Endodermal cell (in vitro differentiated cells): ENCODE measurements at places on chromosomes 7 and 10. TPM values are rescaled to one million over a fixed set of nuclear protein-coding genes. Genes with fewer than 3 reads are reported as not detected.

GRCh38 chr7:2405601-2406345, 2.4 kb downstream of the CHST12 start:
- DNase-seq, result no peak
- H3K36me3 ChIP-seq, result no peaks in the 10 kb centered on the region
- H3K27ac ChIP-seq, result no peak overlapping the region
- peaks cover 2% of the 10 kb centered on the region for H3K4me1 ChIP-seq

ARL3 gene
- total RNA-seq, result 20.6 to 27.2 TPM (median 25.6 TPM) in 3 replicates

- DNase-seq, result peak; percentile 92
- peaks cover 13% of the 10 kb centered on the region for H3K36me3 ChIP-seq
- peak overlapping the region; percentile 73 for H3K27ac ChIP-seq
- peaks cover 9% of the 10 kb centered on the region for H3K4me1 ChIP-seq
These were observed 557 bp downstream of the TMEM120A start for GRCh38 chr7:75993689-75994387.

- H3K36me3 ChIP-seq, result no peaks in the 10 kb centered on the region
- DNase-seq, result no peak
- H3K27me3 ChIP-seq, result no peaks in the 10 kb centered on the region
- no peak overlapping the region for H3K4me3 ChIP-seq
These were observed 84.5 kb downstream of the PIP4K2A start for GRCh38 chr10:22629852-22630233.

ZNF786 gene
- total RNA-seq, result 4.2 to 12.6 TPM (median 12.0 TPM) in 3 replicates

DNA sequence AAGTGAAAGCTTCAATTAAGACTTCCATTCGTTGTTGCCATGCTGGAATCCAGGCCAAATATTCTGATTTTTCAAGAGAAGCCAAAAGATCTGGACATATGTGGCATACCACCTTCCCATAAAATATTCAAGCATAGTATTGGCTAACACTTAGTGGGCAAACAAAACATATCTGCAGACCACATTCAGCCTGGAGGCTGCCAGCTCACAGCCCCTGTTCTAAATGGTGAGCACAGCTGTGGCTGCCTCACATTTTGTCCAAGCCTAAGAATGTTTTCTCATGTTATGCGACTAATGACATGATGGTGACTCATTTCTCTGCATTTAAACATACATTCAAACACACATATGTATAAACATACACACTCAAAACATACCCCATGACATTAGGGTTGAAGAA, 10.6 kb upstream of the CALU start:
- no peak overlapping the region for H3K27ac ChIP-seq
- H3K4me3 ChIP-seq, result no peak overlapping the region
- DNase-seq, result no peak
- no peaks in the 10 kb centered on the region for H3K36me3 ChIP-seq
- H3K4me1 ChIP-seq, result no peaks in the 10 kb centered on the region

KCNIP2 gene
- total RNA-seq, result 3.0 to 5.2 TPM (median 3.0 TPM) in 3 replicates

VSTM2A gene
- 0.12 TPM in 1 of 3 replicates, not detected in the others for total RNA-seq

- no peaks in the 10 kb centered on the region for H3K36me3 ChIP-seq
- no peak overlapping the region for H3K4me3 ChIP-seq
- no peak overlapping the region for H3K27ac ChIP-seq
- H3K27me3 ChIP-seq, result no peaks in the 10 kb centered on the region
These were observed 185.8 kb downstream of the CACNB2 start for GRCh38 chr10:18325889-18326531.

- H3K4me1 ChIP-seq, result no peaks in the 10 kb centered on the region
- no peaks in the 10 kb centered on the region for H3K27me3 ChIP-seq
- DNase-seq, result no peak
These were observed at the start of gene MYOZ1 for GRCh38 chr10:73641328-73642060. Gene MYOZ1 (minus strand): TSS chr10:73641474. CDS start chr10:73640017, 1,457 bp downstream.

DNA sequence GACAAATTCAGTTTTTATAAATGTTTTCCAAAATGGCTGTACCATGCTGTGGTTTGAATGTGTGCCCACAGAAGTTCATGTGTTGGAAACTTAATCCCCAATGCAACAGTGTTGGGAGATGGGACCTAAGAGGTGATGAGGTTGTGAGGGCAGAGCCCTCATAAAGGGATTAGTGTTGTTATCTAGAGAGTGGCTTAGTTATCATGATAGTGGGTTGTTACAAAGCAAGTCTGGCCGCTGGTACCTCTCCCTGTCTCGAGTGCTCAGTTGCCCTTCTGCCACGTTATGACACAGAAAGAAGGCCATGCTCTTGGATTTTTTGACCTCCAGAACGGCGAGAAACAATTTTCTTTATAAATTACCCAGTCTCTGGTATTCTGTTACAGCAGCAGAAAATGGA, 119.0 kb downstream of the BTAF1 start:
- H3K36me3 ChIP-seq, result no peaks in the 10 kb centered on the region
- H3K27me3 ChIP-seq, result no peaks in the 10 kb centered on the region
- no peak overlapping the region for H3K4me3 ChIP-seq
- no peak overlapping the region for H3K27ac ChIP-seq

- H3K27me3 ChIP-seq, result peaks cover 24% of the 10 kb centered on the region
- H3K4me1 ChIP-seq, result peaks cover 30% of the 10 kb centered on the region
- no peak overlapping the region for H3K27ac ChIP-seq
- no peak overlapping the region for H3K4me3 ChIP-seq
- no peak for DNase-seq
These were observed 21.6 kb upstream of the GOT1 start for GRCh38 chr10:99451981-99452380.

DGKI gene
- total RNA-seq, result 0.45 and 0.64 TPM in 2 replicates

KDM7A gene
- total RNA-seq, result 22.9 to 54.9 TPM (median 24.6 TPM) in 3 replicates

FANK1 gene
- 8.6 to 10.0 TPM (median 9.7 TPM) in 3 replicates for total RNA-seq

- no peaks in the 10 kb centered on the region for H3K27me3 ChIP-seq
- no peak for DNase-seq
- H3K4me3 ChIP-seq, result no peak overlapping the region
- H3K4me1 ChIP-seq, result peaks cover 11% of the 10 kb centered on the region
- H3K27ac ChIP-seq, result peak overlapping the region; percentile 40
- no peaks in the 10 kb centered on the region for H3K36me3 ChIP-seq
These were observed 115.9 kb upstream of the EEPD1 start for GRCh38 chr7:36037121-36037662.

DNA sequence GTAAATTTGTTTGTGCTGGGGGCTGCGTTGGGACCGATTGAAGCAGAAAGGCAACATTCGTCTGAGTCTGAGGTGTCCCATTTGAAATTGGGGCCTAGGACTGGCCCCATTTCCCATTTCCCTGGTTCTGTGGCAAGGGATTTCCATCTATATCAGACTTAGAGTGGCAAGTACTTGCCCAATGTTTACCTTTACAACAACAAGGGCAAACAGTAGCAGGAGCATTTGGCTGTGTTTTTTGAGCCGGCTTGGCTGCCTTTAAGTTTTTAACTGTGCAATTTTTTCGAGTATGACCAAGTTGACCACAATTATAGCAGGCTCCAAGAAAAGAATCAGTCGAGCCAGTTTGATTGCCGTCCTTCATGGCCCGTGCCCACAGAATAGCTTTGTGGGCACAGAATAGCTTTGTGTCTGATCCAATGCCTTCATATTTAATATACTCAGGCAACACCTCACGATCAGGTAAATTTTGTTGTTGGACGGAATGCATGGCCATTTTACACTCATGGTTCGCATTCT, 4.7 kb upstream of the CYP17A1 start:
- no peak overlapping the region for H3K27ac ChIP-seq
- no peaks in the 10 kb centered on the region for H3K36me3 ChIP-seq
- H3K27me3 ChIP-seq, result no peaks in the 10 kb centered on the region
- no peaks in the 10 kb centered on the region for H3K4me1 ChIP-seq
- no peak overlapping the region for H3K4me3 ChIP-seq
- no peak for DNase-seq
